ENCODE measurements at places on chromosomes 16 and 17.

DNA sequence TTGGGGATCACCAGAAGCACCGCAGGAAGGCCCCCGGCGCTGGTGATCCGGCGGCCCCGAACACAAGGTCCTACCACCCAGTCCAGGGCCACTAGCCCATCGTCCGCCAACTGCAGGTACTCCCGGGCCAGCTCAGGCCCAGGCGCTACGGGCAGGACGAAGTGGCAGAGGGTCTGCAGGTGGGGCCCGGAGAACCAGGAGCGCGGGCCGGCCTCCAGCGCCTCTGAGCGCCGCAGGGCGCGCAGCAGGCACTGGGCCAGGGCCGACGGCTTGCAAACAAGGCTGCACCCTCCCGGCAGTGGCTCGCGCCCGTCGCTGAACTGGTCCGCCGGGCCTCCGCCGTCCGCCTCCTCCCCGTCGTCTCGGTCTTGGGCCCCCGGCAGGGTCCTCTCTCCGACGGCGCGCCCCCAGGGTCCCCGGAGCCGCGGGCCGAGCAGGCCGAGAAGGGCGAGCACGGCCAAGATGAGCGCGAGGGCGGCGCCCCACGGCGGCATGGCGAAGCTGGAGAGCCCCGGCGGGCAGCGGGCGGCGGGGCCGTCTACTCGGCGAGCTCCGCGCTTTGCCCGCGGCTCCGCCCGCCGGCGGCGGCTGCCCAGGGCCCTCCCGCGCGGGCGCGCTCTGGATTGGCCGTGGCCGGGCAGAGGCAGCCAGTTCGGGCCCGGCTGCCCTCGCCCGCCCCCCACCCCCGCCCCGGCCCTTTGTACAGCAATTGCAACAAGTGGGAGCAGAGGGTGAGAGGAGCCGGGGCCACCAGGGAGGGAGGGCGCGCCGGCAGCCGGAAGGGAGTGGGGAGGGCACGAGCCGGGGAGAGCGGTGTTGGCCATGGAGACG lies at the start of gene ABHD15:
TSS of gene ABHD15 (minus strand) at position 565 of the 831 bp plus-strand sequence. CDS start at position 494, 71 bp downstream.
- peak; percentile 58 for DNase-seq

- no peak for DNase-seq
Measured at GRCh38 chr17:37305406-37305905, 70.3 kb upstream of the C17orf78 start.

GRCh38 chr17:53736516-53737240 lies 86.0 kb upstream of the KIF2B start:
- DNase-seq = no peak

GRCh38 chr17:55454906-55455474 lies 33.4 kb upstream of the MMD start:
- peak; percentile 93 for DNase-seq

- DNase-seq = no peak
Measured at GRCh38 chr17:61221181-61221580, 178.5 kb upstream of the TBX2 start.

DNA sequence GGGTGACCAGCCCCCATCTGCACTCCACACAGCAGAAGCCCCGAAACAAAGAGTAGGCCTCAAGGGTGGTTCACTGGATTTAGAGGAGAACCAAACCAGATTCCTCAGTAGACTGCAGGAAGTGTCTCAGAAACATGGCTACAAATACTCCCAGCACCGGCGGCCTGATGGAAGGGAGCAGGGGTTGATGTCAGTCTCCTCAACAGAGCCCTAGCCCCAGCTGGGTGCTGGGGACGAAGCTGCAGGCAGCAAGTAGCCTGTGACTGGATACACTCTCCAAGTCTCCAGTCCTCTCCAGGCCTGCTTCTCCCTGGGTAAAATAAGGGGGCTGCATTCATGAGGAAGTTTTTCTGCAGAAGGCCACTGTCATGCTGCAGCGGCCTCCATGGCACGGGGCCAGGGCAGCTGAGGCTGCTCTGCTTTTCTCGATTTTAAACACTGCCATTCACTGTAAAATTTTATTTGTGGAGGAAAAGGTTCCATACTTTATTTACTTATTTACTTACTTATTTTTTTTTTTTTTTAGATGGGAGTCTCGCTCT lies 36.7 kb upstream of the SREBF1 start:
- no peak for DNase-seq

GRCh38 chr17:51640108-51640622 lies 379.8 kb downstream of the UTP18 start:
- DNase-seq = no peak

Data from fibroblast of skin of abdomen (primary cell).